ENCODE measurements at places on chromosomes 3 and 15. TPM values are rescaled to one million over a fixed set of nuclear protein-coding genes. Genes with fewer than 3 reads are reported as not detected.

DNA sequence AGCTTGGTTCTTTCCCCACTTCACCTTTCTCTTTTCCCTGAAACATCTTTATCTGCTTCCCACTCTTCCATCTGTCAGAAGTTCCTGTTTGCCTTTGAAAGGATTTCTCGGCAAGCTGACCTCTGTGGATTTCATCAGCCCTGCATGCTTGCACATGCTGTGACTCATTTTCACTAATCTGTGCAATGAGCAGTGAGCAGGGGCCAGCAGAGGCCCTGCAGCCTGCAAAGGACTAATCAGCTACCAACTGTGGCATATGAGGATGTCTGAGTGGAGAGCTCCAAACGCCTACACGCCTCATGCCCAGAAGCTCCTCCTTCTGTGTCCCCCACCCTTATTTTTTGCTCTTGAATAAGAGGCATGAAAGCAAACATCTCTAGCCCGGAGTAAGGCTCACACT is 333.0 kb upstream of the SEMA6D start:
- H3K27ac ChIP-seq: peak overlapping the region; percentile 14
- no peak for DNase-seq
- no peak overlapping the region for H3K4me3 ChIP-seq
- no peaks in the 10 kb centered on the region for H3K4me1 ChIP-seq
- H3K36me3 ChIP-seq: no peaks in the 10 kb centered on the region

GRCh38 chr3:160883373-160883772 is 127.3 kb downstream of the PPM1L start:
- no peaks in the 10 kb centered on the region for H3K36me3 ChIP-seq
- no peak overlapping the region for H3K4me3 ChIP-seq
- H3K4me1 ChIP-seq: no peaks in the 10 kb centered on the region
- H3K27ac ChIP-seq: no peak overlapping the region

The LCTL gene
- not detected for total RNA-seq

The CCR2 gene
- 2.5 TPM for total RNA-seq

GRCh38 chr3:44803298-44803697 is 41.7 kb downstream of the KIF15 start:
- H3K27ac ChIP-seq: no peak overlapping the region
- no peak for DNase-seq
- H3K4me1 ChIP-seq: no peaks in the 10 kb centered on the region
- H3K36me3 ChIP-seq: peaks cover 7% of the 10 kb centered on the region

GRCh38 chr3:70273492-70273891 is 38.9 kb downstream of the MDFIC2 start:
- H3K27ac ChIP-seq: no peak overlapping the region
- DNase-seq: no peak
- H3K4me3 ChIP-seq: no peak overlapping the region
- H3K27me3 ChIP-seq: no peaks in the 10 kb centered on the region
- H3K36me3 ChIP-seq: no peaks in the 10 kb centered on the region
- peaks cover 5% of the 10 kb centered on the region for H3K4me1 ChIP-seq

- no peaks in the 10 kb centered on the region for H3K4me1 ChIP-seq
- no peak overlapping the region for H3K4me3 ChIP-seq
- H3K27me3 ChIP-seq: no peaks in the 10 kb centered on the region
- DNase-seq: peak; percentile 29
- H3K27ac ChIP-seq: no peak overlapping the region
These were observed 186.8 kb downstream of the CHST2 start for GRCh38 chr3:143306407-143306806.

DNA sequence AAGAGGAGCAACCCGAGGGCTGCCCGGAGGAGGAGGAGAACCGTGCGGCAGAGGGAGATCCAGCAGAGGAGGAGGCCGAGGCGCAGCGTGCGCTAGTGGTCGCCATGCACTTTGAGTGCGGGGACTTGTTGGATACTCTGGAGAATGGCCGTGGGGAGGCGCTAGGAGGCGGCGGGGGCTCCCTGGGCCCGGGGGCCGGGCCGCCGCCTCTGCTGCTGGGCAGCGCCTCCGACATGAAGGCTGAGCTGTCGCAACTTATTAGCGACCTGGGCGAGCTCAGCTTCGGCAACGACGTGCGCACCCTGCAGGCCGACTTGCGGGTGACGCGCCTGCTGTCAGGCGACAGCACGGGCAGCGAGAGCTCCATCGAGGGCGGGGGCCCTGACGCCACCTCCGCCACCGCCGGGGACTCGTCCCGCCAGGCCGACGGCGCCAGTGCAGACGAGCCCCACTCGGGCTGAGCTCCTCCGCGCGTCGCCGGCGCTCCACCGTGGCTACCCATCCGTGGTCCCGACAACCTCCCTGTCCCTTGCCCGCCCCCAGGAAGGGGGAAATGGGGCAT is 2.0 kb downstream of the FAM43A start:
- peak; percentile 89 for DNase-seq
- peak overlapping the region; percentile 86 for H3K4me3 ChIP-seq
- no peaks in the 10 kb centered on the region for H3K36me3 ChIP-seq
- H3K27me3 ChIP-seq: peaks cover 7% of the 10 kb centered on the region

- no peaks in the 10 kb centered on the region for H3K4me1 ChIP-seq
- H3K36me3 ChIP-seq: no peaks in the 10 kb centered on the region
- no peaks in the 10 kb centered on the region for H3K27me3 ChIP-seq
These were observed 136.2 kb downstream of the RTP4 start for GRCh38 chr3:187504435-187504834.

The OR4F15 gene
- not detected for total RNA-seq

DNA sequence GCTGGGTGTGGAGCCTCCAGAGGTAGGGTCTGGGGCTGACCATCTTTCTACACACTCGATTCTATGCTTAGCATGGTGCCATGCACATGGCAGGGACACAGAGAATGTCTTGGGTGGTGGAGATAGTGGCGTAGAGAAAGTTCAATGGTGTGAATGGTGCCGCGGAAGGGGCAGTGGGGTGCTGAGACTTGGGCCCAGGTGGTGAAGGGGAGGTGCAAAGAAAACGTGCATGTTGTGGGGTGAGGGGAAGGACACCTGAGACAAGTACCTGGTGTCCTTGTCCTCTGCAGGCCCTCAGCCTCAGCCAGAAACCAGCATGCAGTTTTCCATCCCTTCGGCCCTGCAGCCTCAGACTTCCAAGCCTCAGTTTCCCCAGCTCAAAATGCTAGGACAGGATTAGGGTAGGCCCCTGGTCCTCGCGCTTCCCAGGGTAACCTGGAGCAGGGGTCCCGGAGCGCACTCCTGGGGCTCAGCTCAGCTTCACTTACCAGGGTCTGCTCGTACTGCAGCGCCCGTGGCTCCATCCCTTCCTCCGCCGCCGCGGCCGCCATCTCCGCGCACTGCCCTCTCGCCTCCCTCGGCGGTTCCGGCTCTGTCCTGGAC is 375 bp downstream of the CLCN2 start:
- peaks cover 40% of the 10 kb centered on the region for H3K4me1 ChIP-seq
- peak overlapping the region; percentile 84 for H3K4me3 ChIP-seq
- H3K27ac ChIP-seq: peak overlapping the region; percentile 99
- no peaks in the 10 kb centered on the region for H3K27me3 ChIP-seq
- DNase-seq: no peak

The SEC22A gene
- total RNA-seq: 4.9 TPM

- peaks cover 13% of the 10 kb centered on the region for H3K4me1 ChIP-seq
- no peaks in the 10 kb centered on the region for H3K27me3 ChIP-seq
- H3K27ac ChIP-seq: no peak overlapping the region
- no peak overlapping the region for H3K4me3 ChIP-seq
- DNase-seq: no peak
These were observed 11.3 kb downstream of the PPARG start for GRCh38 chr3:12300137-12300536.

The GASK1A gene
- total RNA-seq: 7.0 TPM

- H3K4me1 ChIP-seq: peaks cover 28% of the 10 kb centered on the region
- H3K4me3 ChIP-seq: peak overlapping the region; percentile 33
- H3K36me3 ChIP-seq: no peaks in the 10 kb centered on the region
- no peak overlapping the region for H3K27ac ChIP-seq
- no peak for DNase-seq
These were observed 44.6 kb upstream of the POLG start for GRCh38 chr15:89379251-89379695.

- H3K4me3 ChIP-seq: no peak overlapping the region
- H3K27ac ChIP-seq: no peak overlapping the region
- no peaks in the 10 kb centered on the region for H3K4me1 ChIP-seq
- no peaks in the 10 kb centered on the region for H3K36me3 ChIP-seq
These were observed 9.0 kb downstream of the PODXL2 start for GRCh38 chr3:127637971-127638370.

The GP5 gene
- not detected for total RNA-seq

DNA sequence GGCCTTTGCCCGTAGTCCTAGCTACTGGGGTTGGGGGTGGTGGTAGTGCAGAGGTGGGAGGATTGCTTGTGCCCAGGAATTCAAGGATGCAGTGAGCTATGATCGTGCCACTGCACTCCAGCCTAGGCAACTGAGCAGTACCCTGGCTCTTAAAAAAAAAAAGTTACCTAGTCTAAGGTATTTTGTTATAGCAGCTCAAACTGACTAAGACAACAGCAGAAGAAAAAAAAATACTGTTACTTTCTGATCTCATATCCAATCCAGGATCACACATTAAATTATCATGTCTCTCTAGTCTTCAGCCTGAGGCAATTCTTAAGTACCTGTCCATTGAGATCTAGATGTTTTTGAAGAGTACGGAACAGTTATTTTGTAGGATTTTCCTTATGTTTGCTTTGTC is 39.8 kb downstream of the PDE8A start:
- no peak overlapping the region for H3K27ac ChIP-seq
- no peak for DNase-seq
- no peaks in the 10 kb centered on the region for H3K36me3 ChIP-seq

GRCh38 chr3:177835917-177836316 is 638.6 kb upstream of the TBL1XR1 start:
- no peak overlapping the region for H3K4me3 ChIP-seq
- no peaks in the 10 kb centered on the region for H3K27me3 ChIP-seq
- peaks cover 13% of the 10 kb centered on the region for H3K4me1 ChIP-seq
- H3K36me3 ChIP-seq: no peaks in the 10 kb centered on the region

The RAB7A gene
- 47.7 TPM for total RNA-seq

GRCh38 chr15:43511012-43511885 is 6.2 kb upstream of the MAP1A start:
- peak overlapping the region; percentile 49 for H3K4me3 ChIP-seq
- DNase-seq: no peak
- no peaks in the 10 kb centered on the region for H3K36me3 ChIP-seq
- peaks cover 45% of the 10 kb centered on the region for H3K4me1 ChIP-seq
- no peaks in the 10 kb centered on the region for H3K27me3 ChIP-seq

The TTC23 gene
- total RNA-seq: 28.5 TPM

The PEX5L gene
- not detected for total RNA-seq

The IQCF2 gene
- not detected for total RNA-seq

DNA sequence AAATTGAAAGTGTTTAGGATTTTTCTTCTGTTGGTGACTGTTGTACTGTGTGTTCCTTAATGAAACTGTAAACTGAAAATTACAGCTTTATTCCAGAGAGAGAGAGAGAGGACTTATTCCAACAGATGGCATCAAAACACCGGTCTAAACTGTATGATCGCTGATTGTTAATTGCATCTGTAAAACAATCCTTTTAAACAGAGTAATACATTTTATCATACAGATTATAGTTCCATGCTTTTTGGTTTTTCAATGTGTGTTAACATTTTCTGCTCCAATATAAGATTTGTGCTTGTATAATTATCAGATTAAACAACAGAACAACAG is 289.7 kb upstream of the DNAJC19 start:
- no peak for DNase-seq
- no peaks in the 10 kb centered on the region for H3K36me3 ChIP-seq
- no peaks in the 10 kb centered on the region for H3K4me1 ChIP-seq

The DISP2 gene
- total RNA-seq: 10.1 TPM

DNA sequence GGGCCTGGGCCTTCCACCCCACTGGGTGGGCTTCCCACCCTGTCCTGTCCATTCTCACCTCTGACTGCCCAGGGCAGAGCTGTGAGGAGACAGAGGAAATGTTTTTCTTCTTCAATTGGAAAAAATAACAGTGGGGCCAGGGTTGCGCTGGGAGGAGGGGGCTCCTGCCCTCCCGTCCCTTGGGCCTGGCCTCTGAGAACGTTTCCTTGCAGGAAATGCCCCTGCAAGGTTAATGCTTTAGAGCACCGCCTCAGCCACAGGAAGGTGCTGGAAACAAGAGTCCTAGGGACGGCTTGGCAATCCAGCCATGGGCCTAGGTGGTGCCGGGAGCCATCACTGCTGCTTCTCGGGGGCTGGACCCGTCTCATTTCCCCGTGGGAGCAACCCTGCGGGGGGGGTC is 3.8 kb upstream of the PLXND1 start:
- H3K4me1 ChIP-seq: peaks cover 58% of the 10 kb centered on the region
- no peaks in the 10 kb centered on the region for H3K36me3 ChIP-seq

- H3K27me3 ChIP-seq: no peaks in the 10 kb centered on the region
- peaks cover 17% of the 10 kb centered on the region for H3K4me1 ChIP-seq
- no peak for DNase-seq
These were observed 58.8 kb downstream of the NCEH1 start for GRCh38 chr3:172651936-172652625.

DNA sequence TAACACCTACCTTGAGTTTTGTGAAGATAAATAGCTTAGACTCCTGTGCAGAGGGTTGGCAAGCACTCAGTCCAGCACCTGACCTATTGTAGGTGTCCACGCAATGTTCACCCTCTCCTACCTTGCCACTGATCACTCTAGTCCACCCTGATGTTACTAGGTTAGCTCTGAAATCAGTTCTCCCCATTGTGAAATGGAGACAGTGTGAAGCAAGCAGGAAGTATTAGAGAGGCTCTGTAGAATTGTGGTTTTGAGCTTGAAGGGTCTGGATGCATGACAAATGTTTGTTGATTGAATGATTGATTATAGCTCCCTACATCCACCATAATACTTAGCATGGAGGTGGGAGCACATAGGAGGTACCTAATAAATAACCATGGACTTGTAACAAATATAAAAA is 199.7 kb downstream of the RPLP1 start:
- H3K27ac ChIP-seq: no peak overlapping the region
- H3K27me3 ChIP-seq: no peaks in the 10 kb centered on the region
- H3K4me3 ChIP-seq: no peak overlapping the region
- H3K36me3 ChIP-seq: no peaks in the 10 kb centered on the region
- DNase-seq: no peak
- no peaks in the 10 kb centered on the region for H3K4me1 ChIP-seq

GRCh38 chr15:88797663-88798339 is 5.4 kb upstream of the ACAN start:
- no peak overlapping the region for H3K4me3 ChIP-seq
- DNase-seq: no peak
- no peaks in the 10 kb centered on the region for H3K36me3 ChIP-seq
- H3K27me3 ChIP-seq: peaks cover 23% of the 10 kb centered on the region
- no peak overlapping the region for H3K27ac ChIP-seq
- H3K4me1 ChIP-seq: peaks cover 2% of the 10 kb centered on the region

The MASP1 gene
- total RNA-seq: 2.9 TPM

All from stomach (tissue), 19 donors.